ENCODE measurements at places on chromosomes 2 and 18.

GRCh38 chr2:176356251-176356650, 87.0 kb downstream of the MTX2 start:
- DNase-seq: no peak

DNA sequence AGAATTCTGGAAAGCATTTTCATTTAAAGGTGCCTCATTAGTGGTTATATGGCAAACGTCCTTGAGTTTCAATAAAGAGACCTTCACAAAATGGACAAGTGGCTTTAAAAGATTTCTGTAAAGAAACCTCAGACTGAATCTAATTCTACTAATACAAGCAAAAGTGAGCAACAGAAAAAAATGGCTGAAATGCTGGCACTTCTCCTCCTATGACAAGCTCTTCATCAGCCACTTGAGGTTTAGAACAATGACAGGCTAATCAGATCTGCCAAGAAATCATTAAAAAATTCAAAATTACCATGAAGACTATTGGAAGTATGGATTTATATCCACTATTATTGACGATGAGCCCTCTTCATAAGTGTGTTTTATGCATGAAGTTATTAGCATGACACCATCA, 71.8 kb downstream of the MYO3B start:
- DNase-seq: no peak

DNA sequence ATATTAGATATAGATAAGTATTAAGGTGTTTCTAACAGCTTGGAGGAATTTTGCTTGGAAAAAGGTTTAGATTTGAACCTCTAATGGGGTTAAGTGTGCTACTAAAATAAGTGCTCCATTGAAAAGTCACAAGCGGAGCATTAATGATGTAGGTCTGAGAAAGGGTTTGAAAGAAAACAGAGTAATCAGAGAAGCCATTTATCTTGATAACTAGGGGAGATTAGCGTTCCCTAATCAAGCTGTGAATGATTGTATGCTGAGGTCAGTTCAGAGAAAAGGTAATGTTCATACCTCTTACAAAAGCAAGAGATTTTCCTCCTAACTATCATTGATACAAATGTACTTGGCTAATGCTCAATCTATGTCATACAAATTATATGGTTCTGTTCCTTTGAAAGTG, 1.5 kb downstream of the ARHGAP25 start:
- DNase-seq: no peak

DNA sequence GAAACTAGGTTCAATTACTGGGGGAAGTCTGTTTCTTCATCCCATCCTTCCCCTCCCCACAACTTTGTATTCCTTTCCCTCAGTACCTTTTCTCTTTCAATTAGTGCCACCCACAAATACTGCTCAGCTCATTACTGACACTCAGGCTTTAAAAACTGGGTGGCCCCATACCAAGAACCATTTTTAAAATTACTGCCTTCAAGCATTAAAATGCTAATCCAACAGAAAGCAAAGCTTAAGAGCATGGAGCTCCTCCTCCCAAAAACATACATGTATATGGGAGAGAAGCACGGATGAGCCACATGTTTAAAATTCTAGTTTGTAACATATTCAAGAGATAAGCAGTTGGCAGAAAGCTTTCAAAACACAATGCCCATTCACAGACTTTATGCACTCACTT, 44.0 kb downstream of the IRS1 start:
- no peak for DNase-seq
